ENCODE measurements at places on chromosomes 5 and 9. TPM values are rescaled to one million over a fixed set of nuclear protein-coding genes. Genes with fewer than 3 reads are reported as not detected.

The ABCA1 gene
- total RNA-seq, result 6.6 TPM

The HTR4 gene
- total RNA-seq, result not detected

The GRM6 gene
- not detected for total RNA-seq

The SLC36A2 gene
- total RNA-seq, result not detected

The DIPK1B gene
- total RNA-seq, result 242 TPM

The OR1J2 gene
- total RNA-seq, result not detected

GRCh38 chr9:123525424-123525823 lies 169.4 kb downstream of the CRB2 start:
- no peak for DNase-seq

DNA sequence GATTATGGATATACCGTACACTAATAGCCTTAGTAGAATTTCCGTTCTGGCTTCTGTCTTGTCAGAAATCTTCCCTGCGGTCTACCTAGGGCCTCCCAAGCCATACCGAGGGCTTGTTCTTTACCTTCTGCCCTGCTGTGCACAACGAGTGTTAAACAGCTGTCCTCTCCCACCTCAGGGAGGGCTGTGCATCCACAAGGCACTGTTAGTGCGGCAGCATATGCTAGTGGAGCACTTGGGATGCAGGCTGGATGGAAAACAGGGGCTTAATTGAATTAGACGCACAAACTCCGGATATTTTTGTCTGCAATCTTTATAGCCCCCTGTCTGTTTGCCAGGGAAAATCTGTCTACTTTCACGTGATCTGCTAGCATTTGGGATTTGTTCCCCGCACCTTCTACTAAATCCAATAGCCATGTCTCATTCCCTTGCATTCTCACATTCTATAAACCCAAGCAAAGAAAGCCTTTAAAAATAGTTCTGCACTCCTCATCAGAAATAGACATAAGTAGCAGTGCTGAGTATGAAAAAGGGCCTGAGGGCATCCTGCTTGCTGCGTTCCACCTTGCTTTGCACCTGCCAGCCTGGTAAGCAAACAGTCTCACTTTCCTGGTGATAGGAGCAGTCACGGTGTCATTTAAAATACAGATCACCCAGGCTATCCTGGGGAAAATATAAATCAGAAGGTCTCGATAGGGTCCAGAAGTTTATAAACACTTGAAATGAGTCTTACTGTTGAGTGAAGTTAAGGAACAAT lies 382.6 kb downstream of the RASEF start:
- DNase-seq, result no peak

Data from endothelial cell of umbilical vein (primary cell).